H1 (cell line): ENCODE measurements at places on chromosomes 2 and 18. TPM values are rescaled to one million over a fixed set of nuclear protein-coding genes. Genes with fewer than 3 reads are reported as not detected.

DNA sequence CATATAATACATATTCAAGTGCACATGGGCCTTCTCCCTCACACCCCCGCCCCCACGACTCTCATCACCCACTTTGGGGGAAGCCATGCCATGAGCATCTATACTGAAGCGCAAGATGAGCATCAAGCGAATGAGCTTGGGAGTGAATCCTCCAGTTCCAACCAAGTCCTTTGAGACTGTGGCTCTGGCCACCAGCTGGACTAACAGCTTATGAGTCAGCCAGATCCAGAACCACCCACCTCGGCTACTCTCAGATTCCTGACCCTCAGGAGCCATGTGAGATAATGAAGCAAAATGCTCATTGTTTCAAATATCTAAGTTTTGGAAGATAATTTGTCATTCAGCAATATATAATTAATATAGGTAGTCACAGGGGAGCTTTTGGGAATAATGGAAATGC is 22.2 kb upstream of the IL1RL1 start:
- DNase-seq, result no peak

- DNase-seq, result no peak
These were observed 127.6 kb upstream of the HNMT start for GRCh38 chr2:137836671-137837070.

DNA sequence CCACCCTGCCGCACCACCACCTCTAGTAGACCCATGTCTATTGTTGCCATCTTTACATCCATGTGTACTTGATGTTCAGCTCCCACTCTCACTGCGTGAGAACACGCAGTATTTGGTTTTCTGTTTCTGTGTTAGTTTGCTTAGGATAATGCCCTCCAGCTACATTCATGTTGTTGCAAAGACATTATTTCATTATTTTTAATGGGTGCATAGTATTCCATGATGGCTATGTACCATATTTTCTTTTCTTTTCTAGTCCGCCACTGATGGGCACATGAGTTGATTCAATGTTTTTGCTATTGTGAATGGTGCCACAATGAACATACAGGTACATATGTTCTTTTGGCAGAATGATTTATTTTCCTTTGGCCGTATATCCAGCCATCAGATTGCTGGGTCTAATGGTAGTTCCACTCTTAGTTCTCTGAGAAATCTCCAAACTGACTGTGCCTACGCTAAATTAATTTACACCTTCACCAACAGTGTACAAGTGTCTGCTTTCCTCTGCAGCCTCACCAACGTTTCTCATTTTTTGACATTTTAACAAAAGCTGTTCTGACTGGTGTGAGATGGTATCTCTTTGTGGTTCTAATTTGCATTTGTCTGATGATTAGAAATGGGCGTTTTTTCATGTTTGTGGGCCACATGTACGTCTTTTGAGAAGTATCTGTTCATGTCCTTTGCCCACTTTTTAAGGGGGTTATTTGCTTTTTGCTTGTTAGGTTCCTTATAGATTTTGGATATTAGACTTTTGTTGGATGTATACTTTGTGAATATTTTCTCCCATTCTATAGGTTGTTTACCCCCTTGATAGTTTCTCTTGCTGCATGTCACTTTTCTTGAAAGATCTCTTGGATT is 10.5 kb upstream of the ZNF513 start:
- no peak for DNase-seq

GRCh38 chr2:62939735-62940491 is 110.7 kb upstream of the OTX1 start:
- no peak for DNase-seq

GRCh38 chr18:31774962-31775361 is 14.3 kb upstream of the SLC25A52 start:
- DNase-seq, result no peak

GRCh38 chr18:25164211-25164847 is 187.6 kb downstream of the ZNF521 start:
- no peak for DNase-seq

GRCh38 chr18:48594471-48595094 is 55.8 kb downstream of the CTIF start:
- DNase-seq, result no peak

DNA sequence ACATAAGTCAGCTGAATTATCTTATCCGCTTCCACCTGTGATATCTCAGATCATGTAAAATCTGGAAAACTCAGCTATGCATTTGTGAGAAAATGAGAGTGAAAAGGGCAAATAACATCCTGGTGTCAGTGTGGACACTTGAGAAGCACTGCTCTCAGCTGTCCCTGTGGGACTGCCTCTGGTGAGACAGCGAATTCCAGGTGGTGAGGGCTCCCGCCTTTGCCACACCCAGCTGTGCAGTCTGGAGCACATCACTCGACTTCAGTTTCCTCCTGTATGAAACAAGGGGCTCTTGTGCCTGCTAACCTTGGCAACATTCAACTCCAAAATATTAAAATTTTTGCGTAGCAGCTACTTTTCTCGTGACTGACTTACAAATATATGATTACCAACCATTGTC is 194.9 kb upstream of the BOD1L2 start:
- no peak for DNase-seq

GRCh38 chr2:77169426-77169825 is 352.8 kb downstream of the LRRTM4 start:
- no peak for DNase-seq

GRCh38 chr2:109124982-109125592 is 3.9 kb upstream of the SH3RF3 start:
- DNase-seq, result no peak

DNA sequence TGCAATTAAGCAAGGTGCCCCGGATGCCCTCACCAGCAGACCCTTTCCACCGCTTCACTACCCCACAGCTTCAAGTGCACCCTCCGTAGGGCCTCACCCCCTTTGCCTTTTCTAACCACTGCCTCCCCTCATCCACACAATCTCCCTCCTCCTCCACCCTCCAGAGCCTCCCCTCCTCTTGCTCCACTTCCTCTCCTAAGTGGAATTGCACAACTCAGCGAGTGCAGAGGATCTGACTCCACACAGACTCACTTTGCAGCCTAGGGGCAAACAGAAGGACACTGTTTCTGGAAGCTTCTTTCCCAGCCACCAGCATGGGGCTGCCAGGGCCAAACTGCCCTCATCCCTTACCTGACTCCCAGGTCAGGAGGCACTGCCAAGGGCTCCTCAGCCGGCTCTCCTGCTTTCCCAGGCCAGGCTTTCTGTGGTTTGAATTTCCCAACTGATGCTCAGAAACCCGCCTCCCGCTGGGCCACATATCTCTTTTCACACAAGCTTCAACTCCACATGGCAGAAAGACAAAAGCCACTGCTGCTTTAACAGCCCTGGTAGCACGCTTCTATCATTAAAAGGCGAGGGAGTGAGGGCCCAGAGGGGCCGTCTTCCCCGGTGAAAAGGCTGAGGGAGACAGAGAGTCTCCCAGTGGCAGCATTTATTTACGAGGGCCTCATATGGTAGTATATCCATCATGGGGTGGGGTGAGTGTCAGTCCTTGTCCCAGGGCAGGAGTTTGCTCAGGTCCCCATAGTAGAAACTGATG is 74.7 kb upstream of the MGAT4A start:
- DNase-seq, result no peak

GRCh38 chr2:86358957-86359356 is 21.5 kb upstream of the REEP1 start:
- DNase-seq, result no peak

DNA sequence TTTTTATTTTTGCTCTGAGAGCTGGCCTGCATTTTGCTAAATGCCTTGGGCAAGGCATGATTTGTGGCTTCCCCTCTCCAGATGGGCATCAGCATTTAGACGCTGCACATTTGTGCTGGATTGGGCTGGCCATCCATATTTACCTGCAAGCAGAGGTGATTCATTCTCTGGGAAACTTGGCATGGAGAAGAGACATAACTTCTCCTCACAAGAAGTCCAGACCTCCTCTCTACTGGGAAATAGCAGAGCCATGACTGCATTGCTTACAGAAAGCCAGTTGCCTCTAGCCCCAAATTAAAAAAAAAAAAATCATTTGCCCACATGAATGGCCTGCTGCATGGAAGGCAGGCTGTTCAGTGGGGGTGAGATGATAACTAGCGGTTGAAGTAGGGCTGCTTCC is 120.1 kb downstream of the ACTR3 start:
- no peak for DNase-seq

GRCh38 chr2:47629501-47630460 is 153.2 kb upstream of the MSH6 start:
- no peak for DNase-seq

- no peak for DNase-seq
These were observed 55.2 kb downstream of the METTL4 start for GRCh38 chr18:2515908-2516625.

DNA sequence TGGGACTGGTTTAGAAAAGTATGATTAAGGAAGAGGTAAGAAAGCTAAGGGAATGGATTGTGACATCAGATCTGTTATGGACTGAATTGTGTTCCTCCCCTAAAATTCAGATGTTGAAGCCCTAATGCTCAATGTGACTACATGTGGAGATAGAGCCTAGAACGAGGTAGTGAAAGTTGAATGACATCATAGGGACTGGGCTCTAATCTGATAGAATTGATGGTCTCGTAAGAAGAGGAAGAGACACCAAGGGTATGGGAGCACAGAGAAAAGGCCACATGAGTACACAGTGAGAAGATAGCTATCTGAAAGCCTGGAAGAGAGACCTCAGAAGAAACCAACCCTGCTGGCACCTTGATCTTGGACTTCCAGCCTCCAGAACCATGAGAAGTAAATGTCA is 178.3 kb downstream of the TRIB2 start:
- no peak for DNase-seq

DNA sequence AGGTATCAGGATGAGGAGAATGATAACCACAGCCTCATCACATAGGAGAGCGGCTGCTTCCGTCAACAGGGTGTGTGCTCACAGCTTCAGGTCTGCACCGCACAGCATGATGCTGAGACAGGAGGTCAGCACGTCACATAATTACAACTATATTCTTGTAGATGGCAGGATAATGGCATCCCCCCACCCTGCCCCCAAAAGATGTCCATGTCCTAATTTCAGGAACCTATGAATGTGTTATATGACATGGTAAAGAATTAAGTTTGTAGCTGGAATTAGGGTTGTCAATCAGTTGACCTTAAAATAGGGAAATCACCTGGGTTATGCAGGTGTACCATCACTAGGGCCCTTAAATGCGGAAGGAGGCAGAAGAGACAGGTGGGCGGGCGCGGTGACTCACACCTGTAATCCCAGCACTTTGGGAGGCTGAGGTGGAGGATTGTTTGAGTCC is 73.9 kb downstream of the ARL4C start:
- DNase-seq, result no peak

DNA sequence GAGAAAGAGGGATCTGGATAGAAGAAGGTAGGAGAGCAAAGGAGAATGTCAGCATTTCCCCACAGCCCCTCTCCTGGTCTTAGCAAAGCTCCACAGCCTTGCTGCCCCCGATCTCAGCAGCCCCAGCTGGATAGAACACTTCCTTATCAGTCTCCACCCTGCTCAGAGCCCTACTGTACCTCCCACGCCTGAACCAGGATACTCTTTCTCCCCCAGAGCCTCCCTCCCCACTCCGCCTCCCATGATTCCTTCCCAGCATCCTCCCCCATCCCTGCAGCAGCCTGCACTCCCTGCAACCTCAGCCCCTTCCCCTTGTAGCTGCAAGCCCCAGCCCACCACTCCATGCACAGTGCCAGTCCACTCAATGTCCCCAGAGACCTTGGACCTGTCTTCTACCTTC is 25.8 kb downstream of the PLB1 start:
- no peak for DNase-seq

TMEM37 gene
- polyA plus RNA-seq, result 16.2 and 20.4 TPM in 2 replicates

CCBE1 gene
- polyA plus RNA-seq, result 2.1 and 5.2 TPM in 2 replicates

EML6 gene
- polyA plus RNA-seq, result 1.2 and 1.9 TPM in 2 replicates

PLEK gene
- not detected in 2 replicates for polyA plus RNA-seq

PPM1B gene
- 33.3 and 43.6 TPM in 2 replicates for polyA plus RNA-seq

MLPH gene
- polyA plus RNA-seq, result 12.7 and 16.9 TPM in 2 replicates

ANTXR1 gene
- 14.5 and 15.8 TPM in 2 replicates for polyA plus RNA-seq

LAMA1 gene
- 24.8 and 30.4 TPM in 2 replicates for polyA plus RNA-seq

COLEC12 gene
- polyA plus RNA-seq, result 0.44 and 0.47 TPM in 2 replicates
